ENCODE measurements at places on chromosomes 11 and 22.
A peak's percentile ranks its signal among the peaks of the same experiment; 100 is the strongest.

GRCh38 chr22:33219648-33220384 is 161.6 kb upstream of the SYN3 start:
- no peak for DNase-seq

DNA sequence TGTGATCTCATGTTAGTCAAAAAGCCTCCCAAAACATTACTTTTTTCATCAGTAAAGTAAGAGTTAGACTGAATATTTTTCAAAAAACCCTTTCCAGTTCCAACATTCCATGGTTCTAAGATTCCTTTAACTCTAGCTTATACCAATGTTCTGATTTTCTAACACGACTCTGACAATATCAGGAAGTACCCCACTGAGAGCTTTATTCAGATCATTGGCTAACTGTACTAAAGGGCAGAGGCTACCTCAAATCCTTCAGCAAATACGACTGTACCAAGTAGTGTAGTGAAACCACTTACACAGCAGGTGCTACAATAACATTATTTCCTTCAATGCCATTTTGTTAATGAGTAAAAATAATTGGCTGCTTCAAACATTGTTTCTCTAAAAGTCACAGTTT is 213.4 kb upstream of the PITPNB start:
- no peak for DNase-seq

GRCh38 chr11:76700177-76701100 is 29.9 kb upstream of the LRRC32 start:
- peak; percentile 82 for DNase-seq

GRCh38 chr11:9039198-9039597 is 35.4 kb upstream of the NRIP3 start:
- no peak for DNase-seq

DNA sequence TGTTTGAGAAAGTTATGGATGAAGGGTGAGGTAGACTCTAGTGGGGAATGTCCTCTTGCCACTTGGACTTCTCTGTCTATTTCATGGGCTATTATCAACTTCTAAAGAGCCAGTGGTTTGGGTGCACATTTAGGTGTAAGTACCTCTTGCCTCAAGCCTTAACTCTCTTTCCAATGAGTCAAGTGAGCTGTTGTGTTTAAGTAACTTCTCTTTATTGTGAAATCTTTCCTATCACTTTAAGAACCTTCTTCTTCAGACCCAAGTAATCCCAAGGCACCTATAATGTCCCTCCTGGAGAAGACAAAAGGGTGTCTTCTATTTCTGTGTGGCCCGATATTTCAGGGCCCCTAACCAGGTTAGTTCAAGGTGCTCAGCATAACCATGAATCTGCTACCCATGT is 90.5 kb upstream of the VPREB1 start:
- no peak for DNase-seq
